ENCODE measurements at places on chromosomes 16 and 17. TPM values are rescaled to one million over a fixed set of nuclear protein-coding genes. Genes with fewer than 3 reads are reported as not detected.

The ZNF174 gene
- 13.5 TPM for total RNA-seq

The BRICD5 gene
- total RNA-seq: 12.3 TPM

The TBX21 gene
- total RNA-seq: 1.5 TPM

The NPIPA7 gene
- total RNA-seq: 3.7 TPM

The FOXK2 gene
- total RNA-seq: 43.0 TPM

The TACO1 gene
- 14.3 TPM for total RNA-seq

The KRT36 gene
- not detected for total RNA-seq

The FBXW10B gene
- 1.5 TPM for total RNA-seq

The RPL26 gene
- total RNA-seq: 2,784 TPM

The IKZF3 gene
- total RNA-seq: 0.55 TPM

The TSPOAP1 gene
- 52.3 TPM for total RNA-seq

The ELP5 gene
- total RNA-seq: 39.5 TPM

The MKS1 gene
- 32.0 TPM for total RNA-seq

Data from camera-type eye (tissue), 1 donor.